Activated T-cell treated with anti-CD3 and anti-CD28 coated beads for 24 hours (primary cell): ENCODE measurements at places on chromosomes 11 and 22.

GRCh38 chr22:37709445-37709765 lies 12.6 kb downstream of the TRIOBP start:
- DNase-seq = no peak

DNA sequence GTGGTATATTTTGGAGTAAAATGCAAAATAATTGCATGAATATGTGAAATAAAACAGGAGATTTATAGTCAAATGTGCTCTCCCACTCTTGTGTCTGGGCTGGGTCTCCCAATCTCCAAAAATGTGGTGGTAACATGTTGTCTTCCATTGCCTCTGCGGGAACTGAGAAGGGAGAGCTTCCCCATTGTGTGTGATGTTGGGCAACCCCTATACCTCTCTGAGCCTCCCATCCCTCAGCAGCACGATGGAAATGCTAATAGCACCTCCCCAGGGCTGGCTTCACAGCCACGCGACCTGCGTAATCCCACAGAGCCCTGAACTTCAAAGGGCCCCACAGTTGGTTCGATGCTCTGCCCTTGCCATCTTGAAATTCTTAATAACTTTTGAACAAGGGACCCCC lies 72.0 kb downstream of the TP53I11 start:
- DNase-seq = no peak

DNA sequence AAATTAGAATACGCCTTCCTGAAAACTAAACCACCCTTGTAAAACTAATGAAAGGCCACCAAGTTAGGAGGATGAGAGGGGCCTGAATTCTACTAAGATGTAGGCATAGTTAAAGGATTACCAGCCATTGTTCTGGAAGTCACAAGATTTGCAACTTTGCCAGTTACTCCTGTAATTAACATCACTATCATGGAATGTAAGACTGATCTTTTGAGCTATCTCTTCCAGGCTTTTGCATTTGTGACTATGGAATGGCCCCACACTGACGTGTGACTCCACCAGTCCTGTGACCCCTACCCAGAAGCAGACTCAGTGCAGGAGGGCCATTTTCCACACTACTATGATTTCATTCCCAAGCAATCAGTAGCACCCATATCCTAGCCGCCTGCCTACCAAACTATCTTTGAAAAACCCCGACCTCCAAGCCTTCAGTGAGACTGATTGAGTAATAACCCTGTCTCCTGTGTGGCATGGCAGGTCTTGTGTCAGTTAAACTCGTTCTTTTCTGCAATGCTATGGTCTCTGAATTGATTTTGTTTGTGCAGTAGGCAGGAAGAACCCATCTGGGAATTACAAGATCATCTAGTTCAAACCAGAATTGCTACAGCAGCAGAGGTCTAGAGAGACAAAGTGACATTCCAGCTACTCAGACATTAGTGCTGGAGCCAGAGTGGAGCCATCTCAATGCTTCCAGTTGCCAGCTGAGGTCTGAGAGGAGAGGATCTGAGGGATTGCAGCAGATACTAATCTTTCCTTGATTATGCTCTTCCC lies 1.9 kb upstream of the CTSF start:
- no peak for DNase-seq

GRCh38 chr11:64976651-64977050 lies 4.7 kb upstream of the MAJIN start:
- DNase-seq = no peak

- no peak for DNase-seq
Observed at GRCh38 chr11:110339456-110340250, 43.2 kb upstream of the RDX start.

GRCh38 chr11:111362887-111363411 lies 16.1 kb downstream of the POU2AF1 start:
- no peak for DNase-seq

DNA sequence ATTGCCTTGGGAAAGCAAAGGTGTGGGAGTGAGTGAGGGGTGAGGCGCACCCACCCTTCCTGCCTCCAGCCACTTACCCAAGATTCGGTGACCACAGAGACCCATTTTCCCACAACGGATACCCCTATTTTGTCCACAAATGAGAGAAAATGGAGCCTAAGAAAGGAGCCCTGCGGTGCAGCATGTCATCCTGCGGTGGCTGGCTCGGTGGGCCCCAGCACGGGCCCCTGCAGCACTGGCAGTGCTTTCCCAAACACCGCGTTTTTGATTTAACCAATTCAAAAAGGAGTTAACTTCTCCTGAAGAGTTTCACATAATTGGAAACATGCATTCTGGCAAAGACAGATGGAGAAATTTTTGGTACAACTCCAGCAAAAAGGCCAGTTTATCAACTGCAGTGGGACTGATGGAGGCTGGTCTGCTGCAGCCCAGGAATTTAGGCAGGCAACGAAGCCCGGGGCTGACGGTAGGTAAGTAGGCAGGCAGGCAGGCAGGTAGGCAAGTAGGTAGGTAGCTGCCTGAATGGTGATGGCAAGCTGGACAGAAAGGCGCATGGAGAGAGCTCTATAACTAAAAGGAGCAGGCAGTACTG lies 84.2 kb downstream of the FDX1 start:
- no peak for DNase-seq

DNA sequence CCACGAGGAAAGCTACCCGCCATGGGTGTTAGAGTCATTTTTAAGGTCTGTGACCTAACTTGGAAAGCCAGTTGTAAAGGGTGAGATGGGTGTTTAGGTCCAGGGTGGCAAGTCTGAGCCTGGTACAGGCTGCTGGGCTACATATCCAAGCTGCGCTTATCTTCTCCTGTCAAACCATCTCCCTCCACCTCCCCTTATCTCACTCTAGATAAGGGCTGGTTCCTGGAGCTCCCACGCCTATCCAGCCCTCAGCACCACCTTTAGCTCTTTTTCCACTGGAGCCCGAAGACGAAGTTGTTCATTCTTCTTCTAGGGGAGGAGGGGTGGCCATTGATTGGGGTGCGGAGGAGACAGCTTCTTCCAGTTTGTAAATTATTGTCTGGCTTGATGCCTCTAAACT lies 48.5 kb downstream of the MICAL2 start:
- DNase-seq = no peak

DNA sequence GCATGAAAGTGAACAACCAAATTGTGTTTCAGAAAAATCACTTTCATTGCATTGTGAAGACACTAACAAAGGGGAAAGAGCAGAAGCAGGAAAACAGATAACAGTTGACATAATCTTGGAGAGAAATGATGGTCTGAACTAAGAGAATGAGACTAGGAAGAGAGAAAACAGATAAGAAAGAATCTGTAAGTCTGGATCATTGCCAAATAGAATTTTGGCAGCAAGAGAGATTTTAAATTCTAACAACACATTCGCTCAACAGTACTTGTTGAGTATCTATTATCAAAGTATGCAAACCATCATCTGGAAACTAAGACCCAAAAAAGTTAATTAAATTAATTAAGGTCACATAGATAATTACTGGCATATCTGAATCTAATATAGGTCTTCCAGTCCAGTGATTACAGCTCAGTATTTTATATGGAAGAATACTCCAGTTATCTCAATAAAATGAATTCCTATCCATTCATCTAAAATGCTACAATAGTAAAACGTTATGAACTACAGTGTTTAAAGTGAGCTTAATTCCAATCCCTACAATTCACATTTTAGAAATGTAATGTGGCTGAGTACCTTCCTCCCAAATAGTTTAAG lies 166.7 kb upstream of the FAT3 start:
- no peak for DNase-seq
